ENCODE measurements at places on chromosomes 2 and 18.

DNA sequence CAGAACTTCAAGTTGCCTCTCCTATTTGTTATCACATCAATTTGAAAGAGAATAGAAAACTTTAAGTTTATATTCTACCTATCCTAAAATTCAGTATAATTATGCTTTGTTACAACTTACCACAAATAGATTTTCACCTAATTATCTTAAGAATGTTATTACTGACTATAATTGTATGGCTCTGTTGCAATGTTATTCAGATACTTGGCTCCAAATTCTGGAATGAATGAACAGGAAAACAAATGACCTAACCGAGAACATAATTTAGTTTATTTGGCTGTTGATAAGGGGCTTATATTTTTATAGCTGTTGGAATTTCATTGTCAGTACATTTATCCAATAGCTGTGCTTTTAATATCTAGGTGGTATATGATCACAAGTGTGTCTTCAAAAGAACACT, 173.2 kb upstream of the GULP1 start:
- DNase-seq: no peak

DNA sequence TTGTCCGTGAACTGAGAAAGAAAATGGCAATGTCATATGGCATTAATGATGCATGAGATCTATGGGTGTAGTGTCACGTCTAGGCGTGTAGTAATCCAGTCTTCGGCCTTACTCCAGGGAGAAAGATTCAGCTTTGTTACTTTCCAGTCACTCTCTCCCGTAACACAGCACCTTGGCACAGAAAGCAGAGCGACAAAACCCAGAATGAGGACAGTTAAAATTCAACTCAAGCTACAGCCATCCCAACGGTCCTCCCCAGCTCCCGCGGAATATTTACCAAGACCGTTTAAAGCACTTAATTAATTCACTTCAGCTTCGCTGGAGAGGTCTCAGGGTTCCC, 797 bp upstream of the CRIM1 start:
- no peak for DNase-seq

DNA sequence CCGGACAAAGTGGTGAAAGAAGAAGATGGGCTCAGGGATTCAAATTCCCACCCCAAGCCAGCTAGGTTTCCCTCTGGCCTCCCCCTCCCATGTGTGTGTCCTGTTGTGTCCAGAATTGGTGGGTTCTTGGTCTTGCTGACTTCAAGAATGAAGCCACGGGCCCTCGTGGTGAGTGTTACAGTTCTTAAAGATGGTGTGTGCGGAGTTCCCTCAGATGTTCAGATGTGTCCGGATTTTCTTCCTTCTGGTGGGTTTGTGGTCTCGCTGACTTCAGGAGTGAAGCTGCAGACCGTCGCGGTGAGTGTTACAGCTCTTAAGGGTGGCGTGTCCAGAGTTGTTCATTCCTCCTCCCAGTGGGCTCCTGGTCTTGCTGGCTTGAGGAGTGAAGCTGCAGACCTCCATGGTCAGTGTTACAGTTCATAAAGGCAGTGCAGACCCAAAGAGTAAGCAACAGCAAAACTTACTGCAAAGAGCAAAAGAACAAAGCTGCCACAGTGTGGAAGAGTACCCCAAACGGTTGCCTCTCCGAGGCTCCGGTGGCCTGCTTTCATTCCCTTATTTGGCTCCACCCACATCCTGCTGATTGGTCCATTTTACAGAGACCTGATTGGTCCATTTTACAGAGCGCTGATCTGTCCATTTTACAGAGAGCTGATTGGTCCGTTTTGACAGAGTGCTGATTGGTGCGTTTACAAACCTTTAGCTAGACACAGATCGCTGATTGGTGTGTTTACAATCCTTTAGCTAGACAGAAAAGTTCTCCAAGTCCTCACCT, 37.7 kb upstream of the KLF11 start:
- no peak for DNase-seq

GRCh38 chr18:61772293-61772848, 120.4 kb downstream of the RNF152 start:
- no peak for DNase-seq

GRCh38 chr2:195410074-195410671, 246.9 kb upstream of the SLC39A10 start:
- DNase-seq: no peak

- no peak for DNase-seq
These were observed 2.5 kb upstream of the SP100 start for GRCh38 chr2:230413479-230413878.
